ENCODE measurements at places on chromosomes 6 and 20.

DNA sequence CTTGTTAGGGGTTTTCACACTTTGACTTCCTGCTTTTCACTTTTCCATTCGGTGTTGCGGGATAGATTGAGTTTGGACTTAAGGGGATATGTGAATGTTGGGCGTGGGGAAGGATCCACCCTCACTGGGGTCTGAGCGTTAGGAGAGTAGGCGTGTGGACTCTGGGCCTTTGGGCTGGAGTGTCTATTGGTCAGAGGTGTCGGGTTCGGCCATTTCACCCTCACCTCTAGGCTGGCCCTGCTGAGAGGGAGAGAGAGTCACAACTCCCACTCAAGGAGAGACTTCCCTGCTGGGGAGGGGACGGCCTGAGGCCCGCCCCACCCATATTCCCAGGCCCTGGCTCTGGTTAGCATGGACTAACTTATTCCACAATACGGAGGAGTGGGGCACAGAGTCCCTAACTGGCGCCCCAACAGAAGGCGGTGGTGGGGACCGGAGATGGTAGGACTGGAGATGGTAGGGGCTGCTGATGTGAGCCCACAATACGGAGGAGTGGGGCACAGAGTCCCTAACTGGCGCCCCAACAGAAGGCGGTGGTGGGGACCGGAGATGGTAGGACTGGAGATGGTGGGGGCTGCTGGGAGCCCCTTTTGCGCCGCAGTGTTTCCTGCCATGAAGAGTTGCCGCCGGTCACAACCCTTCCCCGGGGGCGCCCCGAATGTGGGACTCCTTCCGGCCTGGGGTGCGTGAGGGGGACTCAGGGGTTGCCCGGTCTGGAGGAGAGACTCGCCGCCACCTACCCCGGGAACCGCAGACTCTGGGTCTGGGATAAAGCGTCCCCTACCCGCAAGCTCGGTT lies 1.4 kb upstream of the PTPRA start:
- no peak for DNase-seq

GRCh38 chr6:22017272-22017671 lies 279.6 kb downstream of the PRL start:
- DNase-seq: no peak

GRCh38 chr20:19932170-19932667 lies 84.9 kb upstream of the NAA20 start:
- DNase-seq: no peak

- no peak for DNase-seq
Measured at GRCh38 chr6:154352898-154353585, 3.6 kb downstream of the IPCEF1 start.

- DNase-seq: no peak
Measured at GRCh38 chr6:168155821-168156741, 77.1 kb upstream of the FRMD1 start.

DNA sequence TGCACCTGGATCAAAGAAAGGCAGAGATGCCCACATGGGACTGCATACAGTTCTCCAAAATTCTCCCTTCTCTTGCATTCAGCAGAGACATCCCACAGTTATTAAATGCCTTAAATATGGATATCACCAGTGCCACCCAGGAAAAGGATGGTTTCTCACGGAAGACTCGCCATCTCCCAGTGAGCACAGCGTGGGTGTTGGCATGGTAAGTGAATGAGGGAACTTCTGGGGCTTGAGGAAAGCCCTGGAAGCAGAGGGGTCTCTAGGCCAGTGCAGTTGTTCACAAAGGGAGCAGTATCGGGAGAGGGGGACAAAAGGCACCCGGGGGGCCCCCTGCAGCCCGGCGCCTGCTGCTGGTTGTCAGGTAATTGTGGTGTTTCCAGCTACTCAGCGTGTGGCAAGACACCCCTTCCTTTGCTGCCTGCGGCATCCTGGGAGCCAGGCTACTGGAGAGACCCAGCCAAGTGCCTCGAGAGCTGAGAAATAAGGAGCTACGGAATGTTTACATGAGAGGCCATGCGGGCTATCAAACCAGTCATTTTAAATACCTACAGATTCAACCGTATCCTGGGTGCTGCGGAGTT lies 125.4 kb downstream of the PXDC1 start:
- no peak for DNase-seq

DNA sequence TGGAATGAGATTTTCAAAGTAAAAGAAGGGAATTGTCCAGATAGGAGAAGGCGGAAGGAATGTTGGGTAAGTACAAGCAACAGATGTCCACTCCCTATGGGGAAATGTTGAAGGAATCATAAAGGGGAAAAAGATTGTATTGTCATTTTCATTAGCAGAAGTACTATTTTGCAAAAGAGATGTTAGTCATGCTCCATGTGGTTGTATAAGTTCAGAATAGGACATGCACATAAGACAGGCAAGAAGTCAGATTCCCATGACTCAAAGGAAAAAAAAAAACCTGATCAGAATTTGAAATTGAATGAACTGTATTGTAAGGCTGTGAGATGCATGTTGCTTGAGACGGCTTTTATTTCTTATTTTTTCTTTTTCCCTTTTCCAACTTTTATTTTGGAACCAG lies 36.8 kb downstream of the GRM1 start:
- no peak for DNase-seq

DNA sequence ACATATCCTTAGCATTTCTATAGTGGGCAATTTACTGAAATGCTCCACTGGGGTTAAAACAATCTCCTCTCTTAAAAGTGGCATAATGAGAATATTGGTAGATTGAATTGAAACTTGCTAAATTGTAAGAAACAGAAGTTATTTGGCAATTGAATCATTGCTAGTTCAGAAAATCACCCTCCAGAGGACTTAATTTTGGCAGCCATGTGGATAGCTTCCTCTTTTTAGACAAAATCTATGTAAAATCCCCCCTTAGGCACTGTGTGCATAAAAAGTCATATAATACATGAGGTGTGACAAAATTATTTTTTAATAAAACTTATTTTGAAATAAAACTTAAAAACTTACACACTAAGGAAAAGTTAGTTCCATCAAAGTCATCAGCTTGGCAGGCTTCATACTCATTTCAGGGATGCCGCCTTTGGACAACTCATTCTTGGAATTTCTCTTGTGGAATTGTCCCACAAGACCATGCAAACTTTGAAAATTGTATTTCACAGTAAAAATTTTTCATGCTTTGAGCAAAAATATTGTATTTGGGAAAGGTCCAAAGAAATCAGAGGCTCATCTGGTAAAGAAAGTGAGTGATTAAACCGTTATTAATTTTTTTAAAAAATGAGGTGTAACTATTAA lies 473.0 kb downstream of the BCKDHB start:
- no peak for DNase-seq
